ENCODE measurements at places on chromosomes 3 and 15.

GRCh38 chr3:5294356-5294755 is 106.8 kb downstream of the EDEM1 start:
- no peak for DNase-seq

DNA sequence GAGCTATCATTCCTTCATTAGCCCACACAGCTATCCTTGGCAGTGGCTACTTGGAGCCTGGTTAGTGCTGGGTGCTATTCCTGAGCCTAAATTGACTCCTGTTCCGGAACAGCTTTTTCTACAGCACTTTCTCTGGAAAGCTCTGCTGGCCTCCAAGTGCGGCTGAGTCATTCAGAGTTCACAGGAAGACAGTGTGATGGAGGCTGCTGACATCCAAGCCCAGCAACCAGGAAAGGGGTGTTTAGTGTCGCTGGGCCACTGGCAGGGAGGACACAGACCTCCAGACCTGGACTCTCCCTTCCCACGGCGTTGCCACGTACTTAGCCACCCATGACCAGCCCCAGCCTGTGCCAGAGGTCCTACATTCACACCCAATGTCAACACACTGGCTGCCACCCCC is 28.7 kb downstream of the CACNA2D2 start:
- no peak for DNase-seq

- DNase-seq, result no peak
These were observed 680 bp downstream of the IFT122 start for GRCh38 chr3:129440618-129441190.

DNA sequence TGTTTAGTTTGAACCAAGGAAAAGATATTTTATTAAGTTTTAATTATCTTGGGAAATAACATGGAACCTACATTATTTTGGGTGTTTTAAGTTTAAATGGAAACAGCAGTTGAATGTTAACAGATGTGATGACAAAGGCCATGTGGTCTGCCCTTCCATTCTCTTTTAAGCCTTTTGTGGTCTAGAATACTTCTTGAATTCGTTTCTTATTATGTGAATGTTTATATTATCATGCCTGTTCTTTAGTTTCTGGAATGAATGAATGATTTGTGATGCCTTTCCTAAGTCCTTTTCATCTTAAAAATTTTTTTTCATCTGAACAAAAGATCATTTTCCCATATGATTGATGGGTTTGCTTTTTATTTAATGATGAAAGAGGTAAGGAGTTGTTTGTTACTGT is 44.6 kb downstream of the SNRK start:
- no peak for DNase-seq

Measured in NCI-H345 (cell line).